ENCODE measurements at places on chromosomes 1 and 21. TPM values are rescaled to one million over a fixed set of nuclear protein-coding genes. Genes with fewer than 3 reads are reported as not detected.

The SERPINC1 gene
- total RNA-seq = not detected

The PTPRU gene
- total RNA-seq = 10.0 TPM

The JAM2 gene
- total RNA-seq = 0.09 TPM

The SYT2 gene
- not detected for total RNA-seq

The TMEM82 gene
- not detected for total RNA-seq

The NECAP2 gene
- 148 TPM for total RNA-seq

The TBX19 gene
- 0.18 TPM for total RNA-seq

The SLAMF8 gene
- not detected for total RNA-seq

The KRTAP11-1 gene
- not detected for total RNA-seq

The FNDC5 gene
- 0.27 TPM for total RNA-seq

The BATF3 gene
- total RNA-seq = 0.81 TPM

The BMP8B gene
- 0.19 TPM for total RNA-seq

The MYCL gene
- 2.8 TPM for total RNA-seq

The LBR gene
- 54.8 TPM for total RNA-seq

The LCE1D gene
- not detected for total RNA-seq

The OR10J1 gene
- total RNA-seq = not detected

Data from endothelial cell of coronary artery (primary cell).